ENCODE measurements at places on chromosomes 13 and 19.

GRCh38 chr19:607301-608154 is 17.8 kb downstream of the HCN2 start:
- DNase-seq, result no peak

DNA sequence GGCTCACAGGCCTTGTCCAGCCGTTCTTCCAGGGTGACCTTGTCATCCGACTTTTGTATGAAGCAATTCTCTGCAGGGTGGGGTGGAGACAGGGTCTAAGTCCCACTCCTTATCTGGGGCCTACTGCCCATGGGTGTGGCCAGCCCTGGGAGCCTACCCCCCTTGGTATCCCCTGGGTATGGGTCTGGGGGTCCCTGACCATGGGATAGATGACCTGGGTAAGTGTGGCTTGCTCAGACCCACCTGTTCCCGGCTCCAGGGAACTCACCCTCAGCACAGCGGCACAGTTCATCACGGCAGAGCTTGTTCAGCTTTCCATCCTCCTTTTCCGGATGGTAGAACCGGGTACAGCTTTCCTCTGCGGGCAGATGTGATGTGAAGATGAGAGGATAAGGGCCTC is 9.2 kb upstream of the TNFSF14 start:
- no peak for DNase-seq

DNA sequence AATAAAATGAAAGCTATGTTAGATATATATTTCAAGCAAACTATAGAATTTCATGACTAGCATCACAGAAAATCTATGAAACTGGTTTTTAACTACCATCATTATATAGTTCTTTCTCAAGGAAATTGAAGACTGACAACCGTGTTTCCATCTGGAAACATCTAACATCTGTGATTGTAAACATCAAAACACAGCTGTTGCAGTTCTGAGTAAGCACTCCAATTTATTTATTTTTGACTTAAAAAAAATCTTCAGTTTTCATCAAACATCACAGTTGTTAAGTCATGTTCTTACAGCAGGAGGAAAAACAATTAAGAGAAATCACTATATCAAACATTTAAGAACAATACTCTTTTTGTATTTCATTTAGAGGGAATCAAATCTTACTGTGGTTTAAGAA is 1653.0 kb upstream of the MIR17HG start:
- DNase-seq, result no peak

- DNase-seq, result no peak
Observed at GRCh38 chr13:44307844-44308243, 65.8 kb upstream of the SERP2 start.

DNA sequence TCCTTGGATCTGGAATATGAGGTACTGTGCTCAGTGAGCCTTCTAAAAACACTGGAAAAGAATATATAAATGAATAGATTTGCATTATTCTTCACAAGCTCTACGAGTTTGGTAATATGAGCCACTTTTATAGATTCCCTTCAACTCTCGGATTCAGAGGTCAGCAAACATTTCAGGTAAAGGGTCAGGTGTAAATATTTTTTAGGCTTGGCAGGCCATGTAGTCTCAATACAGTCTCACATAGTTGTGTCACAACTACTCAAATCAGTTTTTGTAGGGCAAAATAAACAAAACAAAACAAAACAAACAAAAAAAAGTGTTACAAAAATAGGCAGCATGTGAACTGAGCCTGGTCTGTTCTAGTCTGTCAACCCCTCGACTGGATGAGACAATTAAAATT is 57.4 kb downstream of the PSPC1 start:
- no peak for DNase-seq

DNA sequence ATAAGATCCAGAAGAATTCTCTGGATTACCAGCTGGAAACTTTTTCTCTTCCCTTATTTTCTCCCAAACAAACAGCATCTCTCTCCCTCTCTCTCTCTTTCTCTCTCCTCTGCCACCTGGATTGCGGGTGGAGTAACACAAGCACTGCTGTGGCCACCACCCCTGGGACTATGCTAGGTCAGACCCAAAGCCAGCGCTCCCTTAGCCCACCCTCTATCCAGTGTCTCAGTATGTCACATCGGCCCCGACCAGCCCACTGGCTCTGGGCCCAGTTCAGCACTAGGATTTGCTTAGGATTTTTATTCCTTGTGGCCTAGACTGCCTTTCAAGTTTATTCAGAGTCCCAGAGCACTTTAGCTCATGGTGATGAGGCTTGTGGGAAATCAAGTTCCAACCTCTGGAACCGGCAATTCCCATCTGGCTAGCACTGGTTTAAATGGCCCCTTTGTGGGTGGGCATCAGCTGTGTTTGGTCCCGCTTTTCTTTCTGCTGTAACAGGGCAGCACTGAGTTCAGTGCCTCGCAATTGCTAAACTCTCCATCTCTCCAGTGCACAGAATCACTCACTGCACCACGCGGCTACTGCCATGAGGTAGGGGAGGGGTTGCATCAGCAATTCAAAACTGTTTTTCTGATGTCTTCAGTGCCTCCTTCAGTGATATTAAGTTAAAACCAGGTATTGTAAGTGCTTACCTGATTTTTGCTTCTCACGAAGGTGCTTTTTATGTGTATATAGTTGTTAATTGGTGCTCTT is 1623.1 kb downstream of the SLITRK5 start:
- DNase-seq, result no peak

GRCh38 chr19:9721861-9722260 is 46.7 kb downstream of the ZNF846 start:
- DNase-seq, result peak; percentile 48

GRCh38 chr19:41076286-41076685 is 12.0 kb upstream of the CYP2A13 start:
- no peak for DNase-seq

DNA sequence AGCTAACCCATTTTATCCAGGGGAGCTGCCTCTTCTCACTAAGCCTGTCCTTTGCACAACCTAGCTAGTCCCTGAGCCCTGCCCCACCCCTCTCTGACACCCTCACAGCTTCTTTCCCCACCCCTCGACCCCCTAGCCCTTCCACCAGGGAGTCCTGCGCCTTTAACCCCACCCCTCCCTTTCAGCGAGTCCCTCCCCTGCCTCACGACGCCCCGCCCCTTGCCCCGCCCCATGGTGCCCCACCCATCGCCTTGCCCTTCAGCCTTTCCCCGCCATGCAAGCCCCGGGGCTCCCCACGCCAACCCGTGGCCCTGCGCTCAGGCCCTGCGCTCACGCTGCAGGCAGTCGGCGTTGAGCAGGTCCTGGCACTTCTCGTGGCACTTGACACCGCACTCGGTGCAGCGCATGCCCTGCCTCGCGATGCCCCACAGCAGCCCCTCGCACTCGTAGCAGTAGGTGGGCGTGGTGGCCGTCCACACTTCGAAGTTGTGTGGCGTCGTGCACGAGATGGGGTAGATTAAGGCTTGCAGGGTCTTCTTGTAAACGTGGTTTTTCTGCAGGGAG is 40.0 kb downstream of the UNC13A start:
- DNase-seq, result no peak

DNA sequence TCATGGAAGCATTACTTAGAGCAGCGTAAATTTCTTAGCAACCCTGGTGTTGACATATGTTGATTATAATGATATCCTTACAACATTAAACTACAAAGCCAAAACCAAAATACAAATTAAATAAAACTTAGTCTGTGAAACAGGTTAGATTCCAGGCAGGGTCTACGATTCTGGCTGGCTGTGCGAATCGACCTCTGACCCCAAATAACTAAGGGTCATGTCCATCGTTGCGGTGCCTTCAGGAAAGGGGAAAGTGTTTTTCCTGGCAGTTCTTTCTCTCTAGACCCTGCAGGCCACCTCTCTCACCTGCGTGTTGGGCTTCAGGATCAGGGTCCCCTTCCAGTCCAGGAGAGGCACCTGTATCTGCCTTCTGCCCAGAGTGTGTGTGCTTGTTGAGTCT is 66.2 kb downstream of the ATP11A start:
- DNase-seq, result no peak

DNA sequence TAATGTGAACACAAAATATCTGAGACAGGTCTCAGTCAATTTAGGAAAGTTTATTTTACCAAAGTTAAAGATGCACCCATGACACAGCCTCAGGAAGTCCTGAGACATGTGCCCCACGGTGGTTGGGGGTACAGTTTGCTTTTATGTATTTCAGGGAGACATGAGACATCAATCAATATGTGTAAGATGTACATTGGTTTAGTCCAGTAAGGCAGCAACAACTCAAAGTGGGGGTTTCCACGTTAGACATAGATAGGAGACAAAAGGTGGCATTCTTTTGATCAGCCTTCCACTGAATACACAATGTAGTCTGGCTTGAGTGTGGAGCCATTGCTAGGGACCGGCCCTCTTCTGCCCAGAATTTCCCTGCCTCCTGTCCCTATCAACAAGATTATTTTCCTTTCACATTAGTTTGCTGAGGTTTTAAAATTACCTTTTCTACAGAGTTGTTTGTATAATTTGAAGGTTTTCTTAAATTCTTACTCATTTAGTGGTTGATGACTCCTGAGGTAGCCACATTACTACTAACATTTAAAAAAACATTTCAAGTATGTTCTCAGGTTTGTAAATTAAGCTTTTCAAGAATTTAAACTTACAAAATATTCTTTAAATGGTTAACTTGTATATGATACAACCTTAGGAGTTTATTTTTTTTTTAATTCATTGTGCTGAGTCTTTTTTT is 33.2 kb downstream of the RNASEH2B start:
- DNase-seq, result no peak

DNA sequence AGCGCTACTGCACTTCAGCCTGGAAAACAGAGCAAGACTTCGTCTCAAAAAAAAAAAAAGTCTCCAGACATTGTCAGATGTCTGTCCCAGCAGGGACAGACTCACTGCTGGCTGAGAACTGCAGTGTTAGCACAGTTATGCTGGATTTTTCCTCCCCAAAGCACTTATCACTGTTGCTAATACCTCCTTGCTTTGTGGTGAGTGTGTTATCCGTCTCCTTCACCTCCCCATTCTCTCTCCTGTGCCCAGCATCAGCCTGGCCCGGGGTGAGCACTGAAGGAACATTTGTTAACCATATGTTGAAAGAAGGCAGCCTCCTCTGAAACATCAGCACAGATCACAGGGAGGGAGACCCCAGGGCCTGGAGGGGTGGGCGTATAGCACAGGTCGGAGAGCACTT is 11.3 kb downstream of the MYO9B start:
- DNase-seq, result no peak

- peak; percentile 99 for DNase-seq
Observed at GRCh38 chr19:1773184-1773583, 19.9 kb downstream of the ONECUT3 start.

DNA sequence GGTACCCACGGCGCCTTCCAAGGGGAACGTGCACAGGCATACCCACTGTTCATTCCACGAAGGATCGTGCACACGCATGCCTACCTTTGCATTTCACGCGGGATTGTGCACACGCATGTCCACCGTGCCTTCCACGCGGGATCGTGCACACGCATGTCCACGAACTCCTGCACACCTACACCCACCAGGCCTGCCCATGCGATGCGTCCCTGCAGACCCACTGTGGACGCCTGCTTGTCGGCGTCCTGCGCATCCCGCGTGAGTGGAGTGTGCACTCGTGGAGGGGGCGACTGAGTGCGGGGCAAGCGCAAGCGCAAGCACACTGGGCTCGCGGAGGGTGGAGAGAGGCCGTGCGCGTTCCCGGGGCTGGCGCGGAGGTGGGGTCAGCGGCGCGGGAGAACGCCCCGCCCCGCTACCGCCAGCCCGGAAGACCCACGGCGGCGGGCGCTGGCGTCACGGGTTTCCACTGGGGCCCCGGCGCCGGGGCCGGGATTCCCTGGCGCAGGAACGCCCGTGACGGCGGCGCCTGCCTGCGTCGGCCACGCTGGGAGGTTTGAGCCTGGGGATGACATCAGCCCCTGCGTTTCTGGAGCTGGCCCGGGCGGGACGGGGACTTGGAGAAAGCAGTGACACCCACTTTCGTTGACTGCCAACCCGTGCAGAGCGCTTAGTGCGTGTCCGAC is 18.7 kb downstream of the GADD45B start:
- peak; percentile 43 for DNase-seq

DNA sequence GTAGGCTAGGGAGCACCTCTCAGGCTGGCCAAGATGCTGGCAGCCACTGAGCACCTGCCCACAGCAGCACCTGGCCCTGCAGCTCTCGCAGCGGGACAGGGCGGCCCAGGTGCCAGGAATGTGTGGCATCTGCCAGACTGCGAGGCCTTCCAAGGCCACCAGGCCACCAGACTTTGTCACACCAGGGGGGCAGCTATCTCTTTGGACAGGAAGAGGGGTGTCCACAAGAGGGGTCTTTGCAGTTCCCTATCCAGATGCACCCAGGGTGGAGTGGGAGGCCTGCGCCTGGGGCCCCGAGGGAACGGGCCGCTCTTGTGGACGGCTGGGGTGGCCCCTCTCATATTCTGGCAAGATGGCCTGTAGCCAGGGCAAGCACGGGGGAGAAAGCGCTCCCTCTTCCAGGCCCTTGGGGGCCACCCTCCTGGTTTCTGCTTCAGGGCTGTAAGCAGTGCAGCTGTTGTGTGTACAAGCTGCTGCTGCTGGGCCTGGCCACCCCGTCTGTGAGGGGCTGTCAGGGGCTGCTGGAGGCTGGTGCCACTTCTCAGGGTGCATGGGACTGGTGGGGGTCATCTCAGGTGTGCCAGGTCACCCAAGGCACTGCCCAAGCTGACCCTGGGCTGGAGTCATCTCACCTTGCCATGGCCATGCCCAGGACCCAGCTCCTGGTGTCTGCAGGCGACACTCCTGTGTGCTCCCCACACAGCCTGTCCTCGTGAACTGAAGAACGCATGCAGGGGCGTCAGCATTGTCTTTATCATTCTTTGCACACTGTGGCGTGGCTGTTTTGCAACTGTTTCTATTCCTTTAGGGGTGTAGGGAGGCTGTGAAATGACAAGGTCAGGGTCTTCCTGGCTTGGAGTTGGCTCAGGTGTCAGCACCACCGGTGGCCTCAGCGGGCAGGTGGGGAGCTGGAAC is 1.8 kb downstream of the TEX29 start:
- no peak for DNase-seq

DNA sequence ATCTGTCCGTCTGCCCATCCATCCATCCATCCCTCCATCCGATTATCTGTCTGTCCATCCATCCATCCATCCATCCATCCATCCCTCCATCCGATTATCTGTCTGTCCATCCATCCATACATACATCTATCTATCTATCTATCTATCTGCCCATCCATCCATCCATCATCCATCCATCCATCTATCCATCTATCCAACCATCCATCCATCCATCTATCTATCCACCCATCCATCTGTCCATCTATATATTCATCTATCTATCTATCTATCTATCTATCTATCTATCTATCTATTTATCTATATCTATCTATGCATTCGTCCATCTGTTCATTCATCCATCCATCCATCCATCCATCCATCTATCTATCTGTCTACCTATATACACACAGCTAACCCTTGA is 471.1 kb upstream of the ZNF507 start:
- no peak for DNase-seq
